T-helper 9 cell (primary cell): ENCODE measurements at places on chromosomes 7 and 10.

- no peak for DNase-seq
Measured at GRCh38 chr7:27616914-27617548, 45.7 kb downstream of the HIBADH start.

- DNase-seq = no peak
Measured at GRCh38 chr7:103988468-103989199, 824 bp downstream of the RELN start.

DNA sequence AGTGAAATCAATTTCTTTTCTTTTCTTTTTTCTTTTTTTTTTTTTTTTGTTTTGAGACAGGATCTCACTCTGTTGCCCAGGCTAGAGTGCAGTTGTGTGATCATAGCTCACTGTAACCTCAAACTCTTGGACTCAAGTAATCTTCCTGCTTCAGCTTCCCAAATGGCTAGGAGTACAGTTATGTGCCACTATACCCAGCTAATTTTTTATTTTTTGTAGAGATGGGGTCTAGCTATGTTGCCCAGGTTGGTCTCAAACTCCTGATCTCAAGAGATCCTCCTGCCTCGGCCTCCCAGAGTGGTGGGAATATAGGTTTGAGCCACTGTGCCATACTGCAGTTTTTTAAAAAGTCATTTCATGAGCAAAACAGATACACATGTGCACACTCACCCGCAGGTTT is 79.8 kb downstream of the ANK3 start:
- DNase-seq = no peak

DNA sequence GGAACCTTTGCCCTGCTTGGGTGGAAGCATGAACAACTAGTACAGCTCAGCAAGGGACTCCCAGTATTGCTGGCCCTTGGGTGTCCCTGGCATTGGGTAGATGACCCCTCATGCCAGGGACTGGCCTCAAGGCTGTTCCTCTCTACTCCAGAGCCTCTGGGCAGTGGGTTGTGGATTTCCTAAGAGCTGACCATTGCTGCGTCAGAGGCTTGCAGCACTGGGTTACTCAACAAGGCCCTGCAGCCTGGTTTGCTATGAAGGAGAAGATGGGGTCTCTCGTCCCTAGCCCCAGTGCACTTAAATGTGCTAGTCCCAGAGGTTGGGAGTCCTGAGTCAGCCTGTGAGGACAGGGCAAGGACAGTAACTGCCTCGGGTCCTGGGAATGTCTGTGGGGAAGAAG is 2.5 kb downstream of the VSIR start:
- no peak for DNase-seq

DNA sequence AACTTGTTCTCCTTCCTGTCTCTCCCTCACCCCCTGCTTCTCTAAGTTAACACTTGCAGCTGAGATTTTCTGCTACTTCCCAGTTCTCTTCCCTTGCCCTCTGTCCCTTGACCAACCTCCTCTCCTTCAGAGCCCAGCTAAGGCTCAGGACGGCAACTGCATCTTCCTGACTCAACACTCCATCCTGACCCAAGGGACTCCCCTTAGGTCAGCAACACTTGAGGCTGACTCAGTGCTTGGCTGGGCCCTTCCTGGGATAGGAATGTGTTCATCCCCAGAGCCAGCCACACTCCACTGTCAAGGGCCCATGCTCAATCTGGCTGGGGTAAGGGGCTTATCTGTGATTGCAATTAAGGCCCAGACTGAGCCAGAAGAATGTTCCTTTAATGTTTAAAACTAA is 3.4 kb downstream of the CALHM2 start:
- DNase-seq = no peak

DNA sequence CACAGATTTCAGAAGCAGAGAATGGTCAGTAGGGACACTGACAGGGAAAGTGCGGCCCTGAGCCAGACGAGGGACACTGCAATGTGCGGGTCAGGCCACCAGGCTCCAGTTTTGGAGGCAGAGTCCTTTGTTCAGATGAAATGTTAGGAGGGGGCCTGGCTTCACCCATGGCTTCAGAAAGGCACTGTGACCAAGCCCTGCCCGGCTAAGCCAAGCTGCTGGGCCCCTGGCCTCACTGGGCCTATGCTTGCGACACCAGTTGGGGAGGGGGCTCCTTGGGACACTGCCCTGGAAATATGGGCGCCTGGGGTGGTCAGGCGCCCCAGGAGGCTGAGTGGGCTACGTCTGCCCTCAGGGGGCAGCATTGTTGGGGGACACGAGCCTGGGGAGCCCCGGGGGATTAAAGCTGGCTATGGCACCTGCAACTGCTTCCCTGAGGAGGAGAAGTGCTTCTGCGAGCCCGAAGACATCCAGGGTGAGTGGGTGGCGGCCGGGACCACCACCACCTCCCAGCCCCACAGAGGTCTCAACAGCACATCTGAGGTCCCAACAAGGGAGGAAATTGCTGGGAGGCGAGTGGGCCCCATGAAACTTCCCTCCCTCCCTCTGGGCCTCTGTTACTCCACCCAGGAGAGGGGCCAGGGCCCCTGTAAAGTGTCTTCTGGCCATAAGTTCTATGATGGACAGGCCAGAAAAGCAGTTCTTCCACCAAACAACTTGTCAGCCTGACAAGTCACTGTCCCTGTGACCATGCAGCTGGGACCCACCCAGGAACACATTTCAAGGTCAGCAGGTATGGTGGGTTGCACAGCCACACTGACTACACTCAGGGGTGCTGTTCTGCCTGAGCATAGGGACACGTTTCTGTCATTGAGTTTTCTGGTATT is 24.8 kb upstream of the CSGALNACT2 start:
- DNase-seq = no peak

- no peak for DNase-seq
Measured at GRCh38 chr10:31605861-31606525, 287.0 kb downstream of the ZEB1 start.

- no peak for DNase-seq
Measured at GRCh38 chr10:35644050-35644950, 2.2 kb upstream of the FZD8 start.

DNA sequence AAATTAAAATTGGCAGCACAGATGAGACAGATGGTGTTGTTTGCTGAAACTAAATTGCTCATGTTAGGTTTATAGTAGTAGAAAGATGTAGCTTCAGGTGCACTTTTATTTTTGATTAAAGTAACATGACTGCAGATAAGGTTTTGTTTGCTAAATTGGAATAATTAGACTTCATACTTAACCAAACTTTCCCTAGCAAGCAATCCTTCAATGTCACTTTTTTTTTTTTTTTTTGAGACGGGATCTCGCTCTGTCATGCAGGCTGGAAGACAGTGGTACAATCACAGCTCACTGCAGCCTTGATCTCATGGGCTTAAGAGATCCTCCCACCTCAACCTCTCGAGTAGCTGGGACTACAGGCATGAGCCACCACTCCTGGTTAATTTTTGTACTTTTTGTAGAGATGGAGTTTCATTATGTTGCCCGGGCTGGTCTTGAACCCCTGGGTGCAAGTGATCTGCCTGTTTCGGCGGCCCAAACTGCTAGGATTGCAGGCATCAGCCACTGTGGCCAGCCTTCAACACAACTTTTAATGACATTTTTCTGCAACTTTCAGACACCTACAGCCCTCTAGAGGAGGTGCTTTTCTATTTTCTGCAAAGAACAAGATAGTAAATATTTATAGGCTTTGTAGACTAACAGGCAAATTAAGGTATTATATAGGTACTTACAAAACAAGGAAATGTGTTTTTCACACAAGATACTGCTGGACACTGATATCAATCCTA is 84.8 kb upstream of the CCNY start:
- DNase-seq = no peak

- DNase-seq = no peak
Measured at GRCh38 chr10:114874827-114875411, 53.3 kb downstream of the FHIP2A start.

- DNase-seq = no peak
Measured at GRCh38 chr10:63375458-63375857, 90.3 kb downstream of the JMJD1C start.

DNA sequence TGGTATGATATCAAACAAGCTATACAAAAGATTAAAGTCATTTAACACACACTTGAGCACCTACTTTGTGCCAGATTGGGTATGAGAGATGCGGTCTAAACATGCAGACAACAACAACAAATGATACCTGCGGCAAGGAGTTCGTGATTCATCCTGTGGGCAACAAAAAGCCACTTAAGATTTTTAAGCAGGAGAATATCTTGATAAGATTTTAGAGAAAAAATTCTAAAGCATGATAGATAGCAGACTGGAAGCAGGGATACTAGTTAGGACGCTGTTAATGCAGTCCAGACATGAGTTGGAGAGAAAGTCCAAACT is 1.6 kb upstream of the KBTBD2 start:
- DNase-seq = no peak

GRCh38 chr7:139673230-139673629 is 104.6 kb downstream of the HIPK2 start:
- no peak for DNase-seq

DNA sequence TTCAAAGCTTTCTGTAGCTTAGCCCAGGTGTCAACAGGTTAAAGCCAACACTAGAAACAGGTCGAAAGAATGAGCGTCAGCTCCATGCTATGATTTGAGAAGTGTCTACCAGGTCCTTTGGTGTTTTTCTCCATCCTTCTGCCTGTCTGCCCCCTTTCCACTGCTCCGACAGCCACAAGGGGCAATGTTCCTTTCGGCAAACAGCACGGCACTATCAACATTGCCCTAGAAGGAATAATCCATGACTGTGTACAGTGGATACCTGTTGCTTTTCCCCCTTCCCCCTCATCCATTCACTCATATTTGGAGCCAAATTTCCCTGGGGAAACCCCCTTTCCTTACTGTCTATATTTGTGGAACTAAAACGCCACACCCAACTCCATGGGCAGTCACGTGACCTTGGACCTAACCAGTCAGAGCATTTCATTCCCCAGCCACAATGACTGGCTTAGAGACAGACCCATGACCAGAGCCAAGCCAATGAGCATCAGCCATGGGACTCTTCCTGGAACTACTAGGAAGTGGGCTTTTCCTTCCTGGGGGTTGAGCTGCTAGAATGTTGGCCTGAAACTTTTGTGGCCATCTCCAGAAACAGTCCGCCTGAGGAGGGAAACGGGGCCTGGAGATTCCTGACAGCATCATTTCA is 51.5 kb downstream of the AFAP1L2 start:
- no peak for DNase-seq

GRCh38 chr10:88234297-88234696 is 348.8 kb downstream of the RNLS start:
- no peak for DNase-seq

- no peak for DNase-seq
Measured at GRCh38 chr10:664893-665292, 24.6 kb downstream of the DIP2C start.

- DNase-seq = no peak
Measured at GRCh38 chr7:96495751-96496216, 173.9 kb upstream of the SLC25A13 start.

DNA sequence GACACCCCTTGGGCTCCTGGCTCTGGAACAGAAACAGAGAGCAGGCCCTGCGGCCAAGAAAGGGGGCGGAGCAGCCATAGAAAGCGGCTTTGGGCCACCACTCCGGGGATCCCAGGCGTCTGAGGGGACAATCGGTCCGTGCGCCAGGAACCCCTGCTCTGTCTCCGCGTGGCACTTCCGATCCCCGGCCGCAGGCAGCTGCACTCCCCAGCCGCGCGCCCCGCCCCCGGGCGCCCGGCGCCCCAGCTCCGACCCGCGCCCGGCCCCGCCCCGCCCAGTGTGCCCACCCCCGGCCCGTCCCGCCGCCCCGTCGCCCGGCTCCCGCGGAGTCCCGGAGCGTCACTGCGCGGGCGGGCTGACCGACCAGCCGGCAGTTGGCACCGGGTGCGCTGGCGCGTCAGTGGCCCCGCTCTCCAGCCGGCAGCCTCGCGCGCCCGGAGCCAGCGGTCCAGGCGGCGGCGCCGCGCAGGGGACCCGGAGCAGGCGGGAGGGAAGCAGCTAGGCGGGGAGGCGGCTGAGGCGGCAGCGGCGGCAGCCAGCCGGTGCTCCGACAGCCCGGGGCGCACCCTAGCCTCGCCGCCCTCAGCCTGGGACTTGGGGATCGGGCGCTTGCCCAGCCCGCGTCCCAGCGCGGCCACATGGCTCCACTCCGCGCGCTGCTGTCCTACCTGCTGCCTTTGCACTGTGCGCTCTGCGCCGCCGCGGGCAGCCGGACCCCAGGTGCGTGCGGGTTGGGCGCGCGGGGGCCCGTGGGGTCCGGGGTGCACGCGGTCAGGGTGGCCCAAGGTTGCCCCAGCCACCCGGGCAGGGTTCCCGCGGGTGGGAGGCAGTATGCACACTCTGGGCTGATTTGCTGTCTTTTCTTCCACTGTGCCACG is at the start of gene ADAMTS14:
TSS of gene ADAMTS14 (plus strand) at position 342 of the 878 bp plus-strand sequence. CDS start at position 639, 297 bp downstream.
- no peak for DNase-seq

DNA sequence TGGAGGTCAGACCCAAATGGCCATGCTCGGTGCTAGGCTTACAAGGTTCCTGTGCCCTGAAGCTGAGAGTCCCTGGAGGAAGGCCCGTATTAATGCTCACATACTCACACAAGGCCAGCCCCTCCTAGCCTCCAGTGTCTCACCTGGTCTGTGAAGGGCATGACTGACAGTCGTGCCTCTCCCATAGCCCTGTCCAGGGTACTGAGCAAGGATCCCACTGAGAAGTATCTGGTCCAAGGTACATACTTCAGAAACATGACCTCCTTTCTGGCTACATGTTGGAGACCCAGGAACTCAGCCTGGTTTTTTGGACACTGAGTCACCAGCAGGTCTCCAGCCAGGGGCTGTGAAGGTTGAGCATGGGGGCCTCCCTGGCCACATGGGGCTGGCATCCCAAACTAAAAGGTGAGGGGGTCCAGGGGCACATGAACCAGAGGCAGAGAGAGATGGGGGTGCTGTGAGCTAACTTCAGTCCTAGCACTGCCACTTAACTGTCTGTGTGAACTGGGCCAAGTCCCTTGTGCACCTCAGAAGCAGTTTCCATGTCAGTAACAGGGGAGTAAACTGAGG is 17.6 kb upstream of the RASGEF1A start:
- no peak for DNase-seq
